Stimulated activated CD4-positive, alpha-beta T cell treated with anti-CD3 and anti-CD28 coated beads, Interleukin-15, amount 100 ng/mL, for 48 hours (primary cell): ENCODE measurements at places on chromosomes 3 and 15.

- no peak for DNase-seq
Observed at GRCh38 chr3:123342631-123343080, 106.2 kb downstream of the ADCY5 start.

DNA sequence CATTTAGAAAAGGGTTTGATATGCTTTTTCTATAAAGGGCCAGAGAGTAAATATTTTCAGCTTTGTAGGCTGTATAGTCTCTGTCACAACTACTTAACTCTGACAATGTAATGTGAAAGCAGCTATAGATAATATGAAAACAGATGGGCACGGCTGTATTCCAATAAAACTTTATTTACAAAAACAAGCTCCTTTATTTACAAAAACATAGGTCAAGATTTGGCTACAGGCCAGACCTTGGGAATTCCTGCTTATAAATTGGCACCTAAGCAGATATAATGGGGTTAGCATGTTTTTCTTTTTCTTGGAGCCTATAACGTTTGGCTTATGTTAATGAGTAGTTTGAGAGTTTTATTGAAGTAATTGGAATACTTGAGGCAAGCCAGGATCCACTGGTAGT lies 119.4 kb upstream of the CGNL1 start:
- DNase-seq = no peak

DNA sequence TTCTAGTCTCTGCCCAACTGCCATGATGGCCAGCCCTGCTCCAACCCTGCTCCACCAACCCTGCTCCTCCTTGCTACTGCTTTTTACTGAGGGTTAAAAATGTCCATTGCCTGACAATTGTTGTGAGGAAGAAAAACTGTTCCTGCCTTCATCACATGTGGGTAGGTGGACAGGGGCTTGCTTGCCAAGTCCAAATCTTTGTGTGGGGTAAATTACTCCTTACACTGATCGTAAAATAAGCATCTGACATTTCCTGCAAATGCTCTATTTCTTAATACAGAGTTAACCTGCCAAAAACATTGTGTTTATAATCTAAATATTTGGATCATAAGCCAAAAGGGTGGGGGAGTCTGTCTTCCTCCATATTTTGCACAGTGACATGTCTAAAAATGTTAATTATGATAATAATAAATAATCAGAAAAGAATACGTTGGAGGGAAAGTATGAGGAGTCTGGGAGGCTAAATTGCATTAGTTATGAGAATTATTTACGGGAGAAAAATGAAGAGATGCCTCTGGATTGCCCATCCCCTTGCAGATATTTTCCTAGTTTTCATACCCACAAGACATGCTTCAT lies 242.5 kb upstream of the TBL1XR1 start:
- DNase-seq = no peak

- no peak for DNase-seq
Observed at GRCh38 chr3:123949641-123950040, 11.4 kb downstream of the CCDC14 start.

GRCh38 chr3:17737591-17737990 lies 4.8 kb downstream of the TBC1D5 start:
- no peak for DNase-seq

GRCh38 chr3:156548902-156549301 lies 6.0 kb downstream of the SSR3 start:
- no peak for DNase-seq

- DNase-seq = no peak
Observed at GRCh38 chr15:47963265-47963664, 157.5 kb upstream of the SLC24A5 start.

DNA sequence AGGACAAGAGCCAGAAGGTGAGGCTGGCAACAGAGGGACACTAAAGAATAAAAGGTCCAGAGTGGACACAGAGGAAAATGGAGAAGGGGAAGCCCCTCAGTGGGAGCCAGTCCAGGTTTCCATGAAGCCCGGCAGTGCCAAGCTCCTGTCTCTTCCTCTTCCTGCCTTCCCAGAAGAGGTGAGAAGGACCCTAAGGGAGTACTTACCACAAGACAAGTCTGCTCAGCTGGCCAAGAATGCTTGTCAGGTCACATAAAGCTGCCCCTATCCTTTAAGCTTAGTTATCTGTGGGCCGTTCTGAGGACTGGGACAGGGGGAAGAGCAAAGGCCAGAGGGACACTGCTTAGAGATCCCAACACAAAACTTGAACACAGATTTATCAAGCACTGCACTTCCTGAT lies 100.2 kb downstream of the RYK start:
- no peak for DNase-seq

DNA sequence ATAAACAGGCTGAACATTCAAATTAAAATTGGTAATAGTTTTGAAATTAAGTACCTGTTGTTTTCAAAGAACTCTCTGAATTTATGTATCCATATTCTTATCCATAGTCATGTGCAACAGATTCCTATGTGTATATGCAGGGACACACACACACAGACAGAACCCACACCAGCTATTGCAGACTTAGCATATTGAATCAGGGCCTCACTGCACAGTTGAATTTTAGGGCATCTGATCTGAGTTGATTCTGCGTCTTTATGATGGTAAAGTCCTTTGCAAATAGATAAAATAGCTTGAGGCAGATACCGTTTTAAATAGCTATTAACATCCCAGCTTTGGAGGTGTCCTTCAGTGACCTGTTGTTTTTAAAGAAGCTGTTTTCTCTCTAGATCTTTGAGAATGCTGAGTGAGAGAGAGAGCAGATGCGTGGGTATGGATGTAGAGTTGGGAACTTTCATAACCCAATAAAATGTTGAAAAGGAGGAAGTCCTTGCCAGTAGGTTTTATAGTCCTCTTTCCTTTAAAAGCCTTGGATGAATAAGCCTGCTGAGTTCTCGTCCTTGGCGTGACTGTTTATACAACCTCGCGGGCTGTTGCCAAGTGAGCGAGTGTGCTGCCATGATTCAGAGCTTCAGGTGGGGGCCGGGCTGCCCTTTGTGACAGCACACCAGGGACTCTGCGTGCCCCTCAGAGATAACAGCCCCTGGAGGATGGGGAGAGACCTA lies 18.3 kb downstream of the MYZAP start:
- no peak for DNase-seq

- no peak for DNase-seq
Observed at GRCh38 chr3:174051191-174051590, 653.6 kb downstream of the NLGN1 start.

GRCh38 chr3:193589129-193589528 lies 3.9 kb upstream of the OPA1 start:
- DNase-seq = no peak

DNA sequence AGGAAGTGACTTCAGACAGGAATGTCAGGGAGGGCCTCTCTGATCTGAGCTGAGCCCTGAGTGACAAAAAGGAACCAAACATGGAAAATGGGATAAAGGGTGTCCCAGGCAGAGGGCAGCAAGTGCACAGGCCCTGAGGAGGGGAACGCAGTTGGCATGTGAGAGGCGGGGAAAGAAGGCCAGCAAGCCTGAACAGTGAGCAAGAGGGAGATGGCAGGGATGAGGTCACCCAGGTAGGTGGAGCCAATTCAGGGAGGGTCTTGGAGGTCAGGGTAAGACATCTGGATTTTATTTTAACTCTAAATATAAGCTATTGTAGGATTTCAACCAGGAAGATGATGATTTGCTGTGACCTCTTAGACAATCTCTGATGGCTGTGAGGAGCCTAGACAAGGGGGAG lies 167.7 kb downstream of the LRTM1 start:
- DNase-seq = no peak

- DNase-seq = no peak
Observed at GRCh38 chr3:17974206-17974841, 231.9 kb upstream of the TBC1D5 start.

GRCh38 chr3:58858126-58858525 lies 191.6 kb upstream of the FAM3D start:
- no peak for DNase-seq
